ENCODE measurements at places on chromosomes 1 and 21.

- DNase-seq, result no peak
Measured at GRCh38 chr1:200257235-200257634, 152.6 kb downstream of the ZNF281 start.

- DNase-seq, result no peak
Measured at GRCh38 chr1:18881642-18882431, 20.5 kb downstream of the ALDH4A1 start.

- no peak for DNase-seq
Measured at GRCh38 chr1:56355422-56355821, 223.9 kb downstream of the PLPP3 start.

DNA sequence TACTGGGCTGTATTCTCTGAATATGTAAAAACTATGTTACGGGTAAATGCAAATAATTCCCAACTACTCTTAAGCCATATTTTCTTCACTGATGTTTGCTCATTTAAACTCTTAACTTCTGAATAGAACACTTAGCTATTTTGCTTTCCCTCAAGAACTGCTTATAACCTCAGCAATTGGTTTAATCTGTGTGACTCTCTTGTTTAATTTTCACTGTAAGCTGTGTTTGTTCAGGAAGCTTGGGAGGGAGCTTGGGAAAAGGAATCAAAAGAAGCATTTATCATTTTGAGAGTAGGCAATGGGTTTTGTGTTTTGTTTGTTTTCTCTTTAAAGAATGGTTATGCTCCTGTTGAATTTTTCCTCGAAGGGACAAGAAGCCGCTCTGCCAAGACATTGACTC lies 24.4 kb downstream of the GNPAT start:
- DNase-seq, result no peak

DNA sequence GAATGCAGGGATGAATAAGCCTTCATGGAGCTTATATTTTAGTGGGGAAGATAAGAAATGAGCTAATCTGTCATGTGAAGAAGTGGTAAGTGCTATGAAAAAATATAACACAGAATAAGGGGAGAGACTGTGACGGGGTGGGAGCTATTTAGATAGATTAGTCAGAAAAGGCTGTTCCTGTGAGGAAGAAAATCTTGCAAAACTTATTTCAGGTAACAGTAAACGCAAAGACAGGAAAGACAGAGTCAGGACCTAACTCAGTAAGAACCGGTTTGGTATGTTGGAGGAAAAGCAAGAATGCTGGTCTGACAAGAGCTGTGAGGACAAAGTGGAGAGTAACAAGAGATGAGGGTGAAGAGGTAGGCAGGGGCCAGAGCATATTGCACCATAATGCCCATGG lies 22.0 kb downstream of the GNAI3 start:
- DNase-seq, result no peak

GRCh38 chr1:156475568-156476500 lies 24.7 kb downstream of the MEF2D start:
- DNase-seq, result no peak

Measured in left lung (tissue), 14 donors.